Neural crest cell (in vitro differentiated cells): ENCODE measurements at places on chromosomes 13 and 19.

GRCh38 chr13:92843549-92843948 is 383.1 kb upstream of the GPC6 start:
- no peak for DNase-seq

GRCh38 chr13:103299079-103299478 is 232.9 kb upstream of the SLC10A2 start:
- DNase-seq = no peak

- DNase-seq = no peak
These were observed 96.7 kb downstream of the GJA3 start for GRCh38 chr13:20064128-20064527.

DNA sequence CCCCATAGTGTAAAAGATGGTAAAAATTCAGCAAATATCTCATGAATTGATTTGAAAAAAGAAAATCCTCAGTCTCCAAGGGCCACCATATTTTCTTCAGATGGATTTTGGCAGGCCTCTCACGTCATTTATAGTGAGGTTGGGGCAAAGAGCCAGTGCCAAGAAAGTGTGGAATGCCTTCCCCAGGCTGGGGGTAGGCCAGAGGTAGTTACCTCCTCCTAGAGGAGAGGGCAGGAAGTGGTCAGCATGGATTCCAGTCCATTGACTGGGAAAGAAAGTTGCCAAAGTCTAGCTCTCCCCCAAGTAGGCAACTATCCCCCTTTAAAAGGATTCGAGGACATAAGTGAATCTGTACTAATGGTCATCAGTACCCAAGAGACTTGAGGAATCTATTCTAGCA is 68.4 kb upstream of the KCTD4 start:
- no peak for DNase-seq

- no peak for DNase-seq
These were observed 19.6 kb downstream of the ZNF575 start for GRCh38 chr19:43552616-43553015.

DNA sequence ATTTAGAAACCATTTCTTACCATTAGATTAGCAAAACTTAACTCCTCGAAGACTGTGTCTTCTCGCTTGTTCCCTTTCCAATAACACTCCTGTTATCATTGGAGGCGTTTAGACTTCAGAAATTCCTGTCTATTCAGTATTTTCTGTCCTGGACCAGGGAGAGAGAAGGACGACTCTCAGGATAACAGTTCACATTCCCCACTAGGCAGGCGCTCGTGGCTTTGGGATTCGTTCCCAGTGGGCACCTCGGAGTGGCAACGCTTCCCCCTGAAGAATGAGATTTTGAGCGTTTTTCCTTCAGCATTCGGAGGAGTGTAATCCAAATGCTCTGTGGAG is 429 bp upstream of the ZNF225 start:
- no peak for DNase-seq

GRCh38 chr19:46090444-46090843 is 34.0 kb downstream of the IGFL3 start:
- DNase-seq = no peak

- peak; percentile 6 for DNase-seq
These were observed 58.0 kb downstream of the ERCC5 start for GRCh38 chr13:102903659-102904407.

DNA sequence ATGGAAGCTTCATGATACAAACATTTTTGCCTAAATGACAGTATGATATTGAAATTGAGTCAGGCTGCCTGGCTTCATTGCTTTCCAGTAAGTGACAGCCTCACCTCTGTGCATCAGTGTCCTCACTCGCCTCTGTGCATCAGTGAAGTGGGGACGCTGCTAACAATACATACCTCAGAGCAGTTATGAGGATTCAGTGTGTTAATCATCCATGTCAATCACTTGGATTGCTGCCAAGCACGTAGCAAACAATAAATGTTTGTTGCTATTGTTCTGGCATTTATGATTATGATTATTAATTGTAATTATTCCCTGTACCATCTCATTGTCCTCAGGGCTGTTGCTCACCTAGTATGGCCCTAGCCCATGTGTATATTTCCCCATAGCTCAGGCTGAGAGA is 8.8 kb downstream of the PPP2R1A start:
- no peak for DNase-seq

DNA sequence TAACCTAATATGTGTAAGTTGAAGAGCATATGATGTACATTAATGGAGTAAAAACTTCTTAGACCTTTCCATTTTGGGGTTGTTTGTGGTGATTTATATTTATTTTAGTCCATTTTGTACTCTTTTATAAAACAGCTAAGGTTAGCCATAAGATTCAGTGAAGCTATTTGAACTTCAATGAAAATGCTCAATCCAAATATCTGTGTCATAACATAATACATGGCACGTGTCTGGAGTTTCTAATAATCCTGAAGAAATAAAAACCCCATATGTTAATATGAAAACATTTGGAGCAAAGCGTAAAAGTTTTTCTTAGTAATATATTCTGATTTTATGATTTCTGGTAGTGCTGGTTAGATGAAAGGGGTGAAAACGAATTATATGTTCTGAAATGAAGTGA is 1729.7 kb downstream of the PCDH9 start:
- DNase-seq = no peak

DNA sequence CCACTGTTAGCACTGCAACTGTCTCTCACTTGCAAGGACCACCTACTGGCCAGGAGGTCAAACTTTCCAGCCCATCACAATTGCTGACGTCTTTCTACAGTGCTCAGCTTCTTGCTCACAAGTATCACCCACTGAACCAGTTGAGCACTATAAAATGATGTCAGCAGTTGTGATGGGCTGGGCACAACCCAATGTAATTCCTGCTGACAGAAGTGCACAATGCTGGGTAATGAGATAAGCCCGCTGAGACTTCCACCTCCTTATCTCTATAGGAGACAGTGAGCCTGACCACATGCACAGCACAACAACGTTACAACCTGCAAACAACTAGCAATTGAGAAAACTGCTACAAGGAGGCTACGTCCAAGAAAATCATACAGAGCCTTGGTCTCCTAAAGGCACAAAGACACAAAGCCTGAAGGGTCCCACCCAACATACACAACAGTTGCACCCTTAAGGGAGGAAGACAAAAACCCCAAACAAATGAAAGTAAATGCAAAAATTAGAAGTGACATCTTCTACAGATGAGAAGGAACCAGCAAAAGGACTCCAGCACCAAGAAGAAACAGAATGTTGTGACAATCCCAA is 273.2 kb downstream of the LIG4 start:
- DNase-seq = no peak
